ENCODE measurements at places on chromosomes 5 and 9.
A peak's percentile ranks its signal among the peaks of the same experiment; 100 is the strongest.

DNA sequence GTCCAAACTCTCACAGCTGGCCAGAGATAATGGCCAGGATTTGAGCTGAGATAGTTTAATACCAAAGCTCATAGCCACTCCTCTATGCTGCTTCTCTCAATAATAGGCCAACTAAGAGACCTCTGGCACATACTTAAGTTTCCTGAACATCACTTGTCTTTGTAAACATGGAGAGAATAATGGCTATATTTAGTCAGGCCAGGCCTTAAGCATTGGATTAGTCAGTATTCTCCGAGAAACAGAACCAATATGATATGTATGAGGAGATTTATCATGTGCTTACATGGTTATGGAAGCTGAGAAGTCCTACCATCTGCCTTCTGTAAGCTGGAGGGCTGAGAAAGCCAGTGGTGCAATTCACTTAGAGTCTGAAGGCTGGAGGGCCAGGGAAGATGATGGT is 45.4 kb downstream of the CFAP95 start:
- DNase-seq: no peak

GRCh38 chr9:37596504-37596903 is 4.1 kb upstream of the TOMM5 start:
- no peak for DNase-seq

DNA sequence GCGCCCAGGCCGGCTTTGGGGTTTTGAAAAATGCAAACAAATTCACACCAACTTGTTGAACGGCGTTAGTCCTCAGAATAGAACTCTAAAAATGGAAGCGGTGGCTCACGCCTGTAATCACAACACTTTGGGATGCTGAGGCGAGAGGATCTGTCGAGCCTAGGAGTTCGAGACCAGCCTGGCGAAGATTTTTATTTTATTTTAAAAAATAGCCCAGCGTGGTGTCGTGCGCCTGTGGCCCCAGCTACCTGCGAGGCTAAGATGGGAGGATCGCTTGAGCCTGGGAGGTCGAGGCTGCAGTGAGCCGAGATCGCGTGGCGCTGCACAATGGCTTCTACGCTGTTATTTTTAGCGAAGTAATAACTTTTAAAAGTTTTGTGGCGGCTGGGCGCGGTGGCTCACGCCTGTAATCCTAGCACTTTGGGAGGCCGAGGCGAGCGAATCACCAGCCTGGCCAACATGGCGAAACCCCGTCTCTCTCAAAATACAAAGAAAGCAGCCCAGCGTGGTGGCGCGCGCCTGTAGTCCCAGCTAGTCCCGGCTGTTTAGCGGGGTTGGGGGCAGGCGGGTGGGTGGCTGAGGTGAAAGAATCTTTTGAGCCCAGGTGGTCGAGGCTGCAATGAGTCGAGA is 694 bp upstream of the PLIN2 start:
- DNase-seq: peak; percentile 48

DNA sequence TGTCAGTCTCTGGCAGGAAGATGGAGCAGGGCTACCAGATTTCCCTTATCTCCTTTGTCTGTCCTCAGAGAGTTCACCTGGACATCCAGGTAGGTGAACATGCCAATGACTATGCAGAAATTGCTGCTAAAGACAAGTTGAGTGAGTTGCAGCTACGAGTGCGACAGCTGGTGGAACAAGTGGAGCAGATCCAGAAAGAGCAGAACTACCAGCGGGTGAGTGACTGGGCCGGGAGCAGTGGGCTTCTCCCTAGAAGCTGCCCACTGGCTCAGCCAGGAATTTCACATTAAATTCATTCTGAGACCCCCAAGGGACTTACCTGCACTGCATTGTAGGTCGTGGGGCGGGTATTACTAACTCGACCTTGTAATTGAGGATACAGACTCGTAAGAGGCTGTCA is 2.1 kb downstream of the TMED9 start:
- DNase-seq: no peak

GRCh38 chr5:14101922-14102321 is 41.2 kb upstream of the TRIO start:
- no peak for DNase-seq

GRCh38 chr9:136757328-136757727 is 715 bp downstream of the LCN8 start:
- no peak for DNase-seq

- no peak for DNase-seq
Measured at GRCh38 chr9:110650261-110650660, 18.3 kb upstream of the MUSK start.
